ENCODE measurements at places on chromosomes 5 and 9.

- DNase-seq, result peak; percentile 83
Observed at GRCh38 chr9:87854580-87854955, 28.1 kb upstream of the SPATA31E1 start.

DNA sequence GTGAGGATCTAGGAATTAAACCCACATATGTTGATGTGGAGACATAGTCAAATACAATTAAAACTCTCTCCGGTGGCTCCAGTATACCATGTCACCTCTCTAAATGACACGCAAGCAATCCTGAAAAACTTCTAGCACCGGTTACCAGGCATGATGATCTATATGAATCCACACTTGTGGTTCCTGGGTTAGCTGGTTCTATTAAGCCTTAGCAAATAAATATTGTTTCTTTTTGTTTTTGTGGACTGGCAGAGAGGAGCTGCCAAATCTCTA is 104.8 kb downstream of the SEC61B start:
- DNase-seq, result no peak

DNA sequence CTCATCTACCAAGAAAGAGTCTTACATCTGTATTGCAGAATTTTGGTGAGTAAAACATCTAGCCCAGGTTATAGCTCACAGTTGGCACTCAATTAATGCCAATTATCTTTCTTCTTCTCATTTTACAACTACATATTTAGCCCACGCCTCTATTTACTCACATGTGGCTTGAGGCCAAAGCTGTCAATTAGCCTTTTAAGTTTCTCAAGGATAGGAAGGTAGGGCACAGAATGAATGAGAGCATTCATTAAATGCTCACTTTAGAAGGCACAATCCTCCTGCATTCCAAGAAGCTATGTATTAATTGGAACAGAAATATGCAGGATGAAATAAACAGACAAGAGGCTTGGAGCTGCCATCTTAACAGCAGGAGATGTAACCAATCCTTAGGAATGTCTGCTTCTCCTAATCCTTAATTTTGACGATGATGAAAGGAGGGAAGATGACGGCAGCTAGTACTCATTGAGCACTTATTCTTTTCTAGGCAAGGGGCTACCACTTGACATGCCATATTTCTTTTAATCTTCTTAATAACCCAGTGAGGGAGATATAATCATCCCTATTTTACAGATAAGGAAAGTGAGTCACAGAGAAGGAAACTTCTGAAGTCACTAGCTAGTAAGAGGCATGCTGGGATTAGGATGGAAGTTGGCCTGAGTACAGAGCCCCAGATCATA is 30.8 kb upstream of the PANK3 start:
- DNase-seq, result no peak

DNA sequence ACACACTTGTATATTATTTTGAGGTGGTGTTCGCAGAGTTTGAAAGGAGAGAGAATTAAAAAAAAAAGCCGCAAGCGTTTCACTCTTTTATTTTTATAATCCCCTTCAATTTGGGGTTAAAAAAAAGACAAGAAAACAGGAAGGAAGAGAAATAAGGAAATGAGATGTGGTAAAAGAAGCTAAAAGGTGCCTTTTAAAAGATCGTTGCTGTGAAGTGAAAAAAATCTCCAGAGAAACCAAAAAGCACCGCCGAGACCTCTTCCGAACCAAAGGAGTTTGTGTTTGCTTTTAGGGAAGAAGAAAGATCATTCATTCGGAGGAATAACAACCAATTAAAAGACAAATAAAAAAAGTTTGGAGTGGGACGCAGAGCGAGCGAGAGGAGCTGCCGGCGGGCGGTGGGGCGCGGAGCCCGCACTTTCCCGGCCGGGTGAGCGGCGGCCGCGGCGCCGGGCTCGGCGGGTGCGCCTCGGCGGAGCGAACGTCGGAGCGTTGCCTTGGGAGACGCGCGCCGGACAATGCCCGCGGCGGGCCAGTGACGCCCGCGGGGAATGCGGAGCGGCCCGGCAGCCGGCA is 355 bp downstream of the TLE4 start:
- peak; percentile 22 for DNase-seq

- DNase-seq, result no peak
Observed at GRCh38 chr5:177023303-177023664, 788 bp downstream of the ZNF346 start.

- DNase-seq, result no peak
Observed at GRCh38 chr5:154238776-154239481, 48.4 kb downstream of the GALNT10 start.

DNA sequence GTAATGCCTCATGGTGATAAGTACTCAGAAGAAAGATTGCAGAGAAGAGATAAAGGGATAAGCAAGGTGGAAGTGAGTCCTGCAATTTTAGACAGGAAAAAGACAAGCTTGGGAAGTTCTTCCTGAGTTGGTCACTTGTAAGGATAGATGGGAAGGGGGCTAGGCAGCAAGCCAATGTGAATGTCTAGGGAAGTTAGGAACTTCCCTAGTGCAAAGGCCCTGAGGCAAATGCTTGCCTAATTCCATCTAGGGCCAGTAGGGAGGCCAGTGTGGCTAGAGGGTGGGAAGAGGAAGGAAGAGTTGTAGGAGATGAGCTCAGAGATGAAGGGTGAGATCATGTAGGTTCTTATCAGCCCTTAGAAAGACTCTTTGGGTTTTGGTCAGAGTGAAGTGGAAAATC is 206.6 kb downstream of the MAT2B start:
- DNase-seq, result no peak

DNA sequence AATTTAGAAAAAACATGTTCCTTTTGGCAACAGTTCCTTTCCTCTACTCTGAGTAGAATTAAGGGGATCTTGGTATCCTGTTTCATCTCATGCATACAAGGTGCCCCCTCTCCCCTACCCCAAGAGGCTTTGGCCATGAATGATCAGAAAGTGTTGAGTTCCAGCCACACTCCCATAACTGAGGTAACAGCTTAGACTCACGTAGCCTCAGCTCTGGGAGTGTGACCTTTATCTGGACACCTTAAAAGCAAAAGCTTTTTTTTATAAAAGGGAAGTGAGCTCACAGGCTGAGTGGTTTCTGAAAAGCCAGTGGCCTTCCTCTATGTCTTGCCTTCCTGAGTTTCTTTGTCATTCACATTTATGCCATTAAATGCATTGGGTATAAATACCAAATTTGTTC is 900 bp upstream of the HAVCR2 start:
- no peak for DNase-seq

GRCh38 chr9:94002316-94003140 is 47.4 kb upstream of the BARX1 start:
- no peak for DNase-seq

DNA sequence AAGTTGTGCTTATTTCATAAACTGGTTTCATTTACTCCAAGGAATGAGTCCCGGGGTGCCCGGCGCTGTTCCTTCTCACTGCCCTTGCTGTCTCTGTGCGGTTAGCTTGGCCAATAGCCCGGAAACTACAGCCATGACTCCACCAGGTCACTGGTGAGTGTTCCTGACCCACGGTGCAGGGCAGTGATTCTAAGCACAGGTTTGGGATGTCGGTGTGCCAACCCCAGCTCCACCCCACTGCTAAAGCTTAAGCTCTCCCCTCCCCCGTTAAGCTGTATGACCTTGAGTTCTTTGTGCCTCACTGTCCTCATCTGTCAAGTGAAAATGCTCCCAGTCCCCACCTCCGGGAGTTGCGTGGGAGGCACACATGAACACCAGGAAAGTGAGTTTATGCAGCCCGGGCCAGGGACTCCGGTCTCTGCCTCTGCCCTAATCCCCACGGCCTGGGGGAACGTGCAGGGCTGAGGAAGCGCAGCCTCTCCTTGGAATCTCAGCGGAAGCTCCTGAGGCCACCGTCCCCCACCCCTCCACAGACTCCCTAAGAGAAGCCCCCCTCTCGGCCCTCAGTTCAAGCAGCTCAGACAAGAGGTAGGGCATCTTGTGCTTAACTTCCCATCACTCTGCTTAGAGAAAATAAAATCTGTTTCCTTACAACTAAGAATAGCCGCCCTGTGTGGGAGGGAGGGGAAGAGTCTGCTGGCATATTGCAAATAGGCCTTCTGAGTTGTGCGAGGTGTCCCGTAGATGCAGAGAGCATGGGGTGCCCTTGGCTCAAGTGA is 92.0 kb upstream of the RAI14 start:
- DNase-seq, result no peak

DNA sequence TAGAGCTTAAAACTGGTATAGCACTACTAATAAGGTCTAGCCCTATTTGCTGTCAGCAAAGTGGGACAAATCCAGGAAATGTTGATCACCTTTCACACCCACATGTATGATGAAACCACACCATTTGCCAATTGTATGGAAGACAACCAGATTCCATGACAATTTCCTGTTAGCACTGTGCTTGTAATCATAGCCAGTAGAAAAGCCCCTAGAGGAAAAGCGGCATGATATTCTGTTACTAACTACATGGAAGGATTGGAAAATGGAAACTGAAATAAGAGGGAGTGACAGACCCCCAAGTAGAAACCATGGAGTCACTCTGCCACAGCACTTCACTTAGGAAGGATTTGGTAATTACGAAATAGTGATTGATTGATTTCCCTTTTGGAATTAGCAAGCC is 923 bp downstream of the SPATA6L start:
- DNase-seq, result no peak

DNA sequence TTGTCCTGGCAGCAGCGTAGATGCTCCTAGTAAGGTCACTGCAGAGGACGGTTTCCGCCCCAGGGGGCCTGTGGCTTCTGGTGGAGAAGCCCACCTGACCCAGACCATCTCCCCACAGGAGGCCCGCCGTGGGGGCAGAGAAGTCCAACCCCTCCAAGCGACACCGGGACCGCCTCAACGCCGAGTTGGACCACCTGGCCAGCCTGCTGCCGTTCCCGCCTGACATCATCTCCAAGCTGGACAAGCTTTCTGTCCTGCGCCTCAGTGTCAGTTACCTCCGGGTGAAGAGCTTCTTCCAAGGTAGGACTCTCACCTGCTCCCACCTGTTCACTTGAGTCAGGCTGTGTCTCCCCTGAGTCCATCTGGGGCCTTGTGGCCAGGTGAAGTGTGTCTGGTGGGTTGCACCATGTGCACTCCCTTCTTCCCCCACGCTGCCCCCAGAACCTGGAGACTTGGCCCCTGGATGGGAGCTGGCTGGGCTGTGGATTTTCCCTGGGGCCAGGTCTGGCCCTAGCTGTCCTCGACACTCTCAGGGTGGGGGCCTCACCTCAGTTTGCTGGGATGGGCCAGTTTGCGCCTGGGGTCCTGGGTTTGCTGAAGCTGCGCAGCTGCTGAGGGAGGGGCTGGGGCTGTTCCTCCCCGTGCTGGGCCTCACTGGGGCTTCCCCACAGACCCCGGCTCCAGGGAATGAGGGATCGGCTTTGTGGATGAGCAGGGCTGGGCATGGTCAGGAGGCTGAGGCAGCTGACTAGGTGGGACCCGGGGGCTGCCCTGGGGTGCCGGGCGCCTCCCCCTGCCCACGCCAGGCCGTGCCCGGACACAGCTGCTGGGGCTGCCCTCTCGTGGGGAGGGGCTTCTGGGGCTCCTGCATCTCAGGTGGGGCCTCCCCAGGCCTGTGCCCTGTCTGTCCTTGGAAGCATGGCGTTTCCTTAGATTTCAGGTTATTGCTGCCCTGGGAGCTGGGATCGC is 32.4 kb downstream of the AHRR start:
- no peak for DNase-seq

GRCh38 chr9:98706651-98707165 is 2.0 kb downstream of the GABBR2 start:
- no peak for DNase-seq

GRCh38 chr5:1107167-1108022 is 4.5 kb downstream of the SLC12A7 start:
- DNase-seq, result no peak

- DNase-seq, result no peak
Observed at GRCh38 chr5:10306806-10307205, 896 bp downstream of the CMBL start.

DNA sequence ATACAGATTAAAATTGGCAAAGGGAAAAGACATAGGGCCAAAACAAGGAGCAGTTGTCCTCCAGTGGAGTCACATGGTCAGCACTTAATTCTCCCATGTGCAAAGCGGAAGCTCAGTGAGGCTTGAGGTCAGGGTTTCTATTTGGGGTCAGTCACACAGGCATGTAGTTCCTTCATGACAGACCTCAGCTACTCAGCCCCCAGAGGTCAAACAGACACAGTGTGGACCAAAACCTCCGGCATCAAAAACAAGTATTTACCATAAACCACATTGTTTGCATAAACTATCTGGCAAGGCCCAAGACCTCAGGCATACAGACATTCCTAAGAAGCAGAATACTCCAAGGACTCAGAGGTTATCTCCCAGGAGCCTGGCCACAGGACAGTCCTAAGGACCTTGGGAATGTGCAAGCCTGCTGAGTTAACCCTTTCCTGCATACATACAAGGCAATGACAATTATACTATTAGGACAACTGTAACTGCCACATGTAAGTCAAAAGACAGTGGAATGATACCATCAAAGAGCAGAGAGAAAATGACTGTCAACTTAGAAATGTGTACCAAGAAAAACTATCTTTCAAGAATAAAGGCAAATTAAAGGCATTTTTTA is 28.7 kb upstream of the FNIP1 start:
- no peak for DNase-seq

DNA sequence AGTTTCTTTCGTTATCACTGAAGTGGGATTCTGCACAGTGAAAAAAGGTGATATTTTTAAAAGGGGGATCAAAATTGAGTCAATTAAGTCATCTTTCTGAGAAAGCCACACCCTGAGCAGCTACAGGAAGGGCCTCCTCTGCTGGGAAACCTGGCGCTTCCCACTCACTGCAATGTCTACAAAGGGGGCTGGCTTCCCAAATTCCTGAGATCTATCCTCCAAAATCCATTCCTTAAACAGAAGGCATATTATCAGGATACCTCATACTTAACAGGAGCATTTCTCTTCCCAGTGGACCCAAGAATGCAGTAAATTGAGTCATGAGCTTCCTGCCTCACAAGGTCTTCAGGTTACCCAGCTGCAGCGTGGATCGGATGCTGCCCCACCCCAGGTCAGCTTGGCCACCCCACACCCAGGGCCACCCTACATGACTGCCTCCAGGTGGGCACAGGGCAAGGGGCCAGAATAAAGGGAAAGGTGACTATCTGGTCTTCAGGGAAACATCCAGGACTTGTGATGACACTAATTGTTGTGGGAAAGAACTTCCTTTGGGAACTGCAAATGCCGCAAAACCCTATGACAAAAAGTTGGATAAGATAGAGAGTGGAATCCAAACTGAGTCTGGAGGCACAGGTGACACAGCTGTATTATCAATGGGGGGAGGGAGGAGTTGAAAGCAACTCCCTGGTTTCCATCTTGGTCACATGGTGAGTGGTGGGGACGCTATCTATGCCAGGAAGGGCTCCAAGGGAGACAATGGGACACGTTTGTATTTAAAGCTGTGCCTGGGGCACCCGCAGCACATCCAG is 42.3 kb downstream of the ROR2 start:
- no peak for DNase-seq

GRCh38 chr9:134518004-134518606 is 123.5 kb upstream of the COL5A1 start:
- DNase-seq, result no peak
